Activated T-helper 1 cell treated with anti-CD3 and anti-CD28 coated beads, Interleukin-12 subunit alpha, Interleukin-12 subunit beta, Interleukin-2, Interleukin-4 antibody, amounts not matched to agents 30 ng/mL and 10 ng/mL and 1 ng/mL, durations not matched to agents 14 hours and 24 hours and 36 hours (primary cell): ENCODE measurements at places on chromosomes 16 and 17. TPM values are rescaled to one million over a fixed set of nuclear protein-coding genes. Genes with fewer than 3 reads are reported as not detected.

The OTOP2 gene
- not detected in 2 replicates for total RNA-seq

DNA sequence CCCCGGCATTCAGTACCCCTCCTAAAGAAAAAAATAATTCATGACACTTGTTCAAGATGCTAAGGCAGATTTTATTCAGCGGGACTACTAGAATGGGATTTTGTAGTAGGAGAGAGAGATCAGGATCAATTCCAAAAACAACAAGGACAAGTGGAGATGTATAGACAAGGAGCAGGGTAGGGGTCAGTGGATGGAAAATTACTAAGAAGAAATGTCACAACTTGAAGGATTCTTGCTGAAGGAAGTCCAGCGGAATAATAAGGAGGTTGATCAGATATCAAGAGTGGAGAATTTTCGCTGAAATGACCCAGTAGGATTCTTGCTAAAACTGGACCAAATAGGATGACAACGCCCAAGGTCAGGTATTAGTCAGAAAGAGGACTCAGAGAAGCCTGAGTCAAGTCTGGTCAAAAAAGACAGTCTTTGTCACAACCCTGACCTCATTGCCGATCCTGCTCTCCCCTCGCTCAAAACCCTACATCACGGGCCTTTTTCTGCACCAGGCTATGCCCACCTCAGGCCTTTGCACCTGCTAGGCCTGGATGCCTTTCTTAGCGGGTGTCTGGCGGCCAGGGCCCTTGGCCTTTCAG is 36.9 kb downstream of the MMD start:
- peaks cover 3% of the 10 kb centered on the region for H3K27me3 ChIP-seq
- no peak for DNase-seq
- H3K36me3 ChIP-seq = no peaks in the 10 kb centered on the region
- H3K4me1 ChIP-seq = no peaks in the 10 kb centered on the region
- no peak overlapping the region for H3K27ac ChIP-seq

DNA sequence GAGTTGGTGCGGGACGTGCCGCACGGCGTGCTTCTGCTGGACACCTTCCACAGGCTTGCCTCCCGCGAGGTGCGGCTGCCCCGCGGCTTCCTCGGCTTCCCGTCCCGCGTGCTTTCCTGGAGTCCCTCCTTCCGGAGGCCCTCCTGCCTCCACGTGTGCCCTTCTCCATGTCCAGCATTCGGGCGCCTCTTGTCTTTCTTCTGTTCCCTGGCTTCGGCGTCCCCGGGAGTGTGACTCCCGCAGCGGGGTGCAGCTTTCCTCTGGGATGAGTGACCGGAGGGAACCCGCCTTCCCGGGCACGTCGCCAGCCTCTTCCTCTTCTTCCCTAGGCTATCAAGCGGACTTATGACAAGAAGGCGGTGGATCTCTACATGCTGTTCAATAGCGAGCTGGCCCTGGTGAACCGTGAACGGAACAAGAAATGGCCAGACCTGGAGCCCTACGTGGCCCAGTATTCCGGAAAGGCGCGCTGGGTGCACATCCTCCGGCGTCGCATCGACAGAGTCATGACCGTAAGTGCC is 23.0 kb downstream of the DNAH2 start:
- H3K27me3 ChIP-seq = peaks cover 17% of the 10 kb centered on the region
- no peak overlapping the region for H3K27ac ChIP-seq
- no peaks in the 10 kb centered on the region for H3K4me1 ChIP-seq
- no peak for DNase-seq

GRCh38 chr17:9451934-9452333 is 123.7 kb downstream of the STX8 start:
- no peaks in the 10 kb centered on the region for H3K4me1 ChIP-seq
- DNase-seq = no peak

- DNase-seq = no peak
- peaks cover 37% of the 10 kb centered on the region for H3K36me3 ChIP-seq
- peaks cover 15% of the 10 kb centered on the region for H3K4me1 ChIP-seq
- H3K4me3 ChIP-seq = no peak overlapping the region
- H3K27me3 ChIP-seq = no peaks in the 10 kb centered on the region
- H3K27ac ChIP-seq = no peak overlapping the region
Observed at GRCh38 chr17:3834811-3835210, 11.2 kb downstream of the NCBP3 start.
